ENCODE measurements at places on chromosomes 7 and 10.

DNA sequence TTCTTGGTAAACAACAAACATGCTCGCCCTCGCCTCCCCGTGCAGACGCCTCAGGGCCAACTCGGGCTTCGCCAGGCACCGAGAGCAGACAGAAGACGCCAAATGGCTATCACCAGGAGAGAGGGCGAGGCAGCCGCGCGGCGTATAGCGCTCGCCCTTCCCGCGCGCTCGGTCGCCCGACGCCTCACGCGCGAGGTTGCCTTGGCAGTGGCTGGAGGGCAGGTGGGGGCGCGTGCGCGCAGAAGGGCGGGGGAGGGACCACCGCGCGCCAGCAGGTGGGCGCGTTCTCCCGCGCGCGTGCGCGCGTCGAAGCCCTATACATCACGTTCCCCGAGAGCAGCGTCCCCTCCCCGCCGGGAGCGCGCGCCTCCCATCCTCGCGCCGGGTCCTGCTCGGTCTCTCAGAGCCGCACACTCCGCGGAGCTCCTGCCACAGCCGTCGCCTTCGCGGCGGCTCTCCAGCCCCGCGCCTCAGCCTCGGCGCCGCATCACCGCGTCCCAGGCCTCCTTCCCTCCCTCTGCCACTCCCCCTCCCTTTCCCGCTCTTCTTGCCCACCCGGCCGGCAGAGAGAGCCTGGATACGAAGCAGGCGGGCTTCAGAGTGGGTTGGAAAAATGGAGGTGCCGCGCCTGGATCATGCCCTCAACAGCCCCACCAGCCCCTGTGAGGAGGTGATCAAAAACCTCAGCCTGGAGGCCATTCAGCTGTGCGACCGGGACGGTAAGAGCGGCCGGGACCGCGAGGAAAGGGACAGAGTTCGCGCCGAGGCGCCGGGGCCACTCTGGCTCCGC is at the start of gene PHYHIPL:
PHYHIPL (plus strand) TSS at position 403 of the 790 bp plus-strand sequence; CDS start at position 614, 211 bp downstream.
- DNase-seq, result peak; percentile 20

- DNase-seq, result no peak
These were observed 606.2 kb downstream of the LRMDA start for GRCh38 chr10:76037531-76038155.

DNA sequence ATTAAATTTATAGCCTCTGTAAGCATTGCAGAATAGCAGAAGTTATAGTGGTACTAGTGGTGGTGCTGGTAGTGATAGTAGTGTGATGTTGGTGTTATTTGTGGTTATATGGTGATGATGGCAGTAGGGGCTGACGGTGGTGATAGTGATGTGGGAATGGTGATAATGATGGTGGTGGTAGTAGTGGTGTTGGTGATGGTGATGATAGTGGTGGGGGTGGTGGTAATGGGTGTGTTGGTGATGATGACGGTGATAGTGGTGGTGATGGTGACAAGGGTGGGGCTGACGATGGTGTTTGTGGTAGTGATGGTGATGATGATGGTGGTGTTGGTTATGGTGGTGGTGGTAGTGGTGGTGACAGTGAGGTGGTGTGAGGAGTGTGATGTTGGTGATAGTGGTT is 54.4 kb upstream of the MGAM2 start:
- DNase-seq, result no peak

- DNase-seq, result no peak
These were observed 62.3 kb downstream of the ATE1 start for GRCh38 chr10:121865554-121865953.

DNA sequence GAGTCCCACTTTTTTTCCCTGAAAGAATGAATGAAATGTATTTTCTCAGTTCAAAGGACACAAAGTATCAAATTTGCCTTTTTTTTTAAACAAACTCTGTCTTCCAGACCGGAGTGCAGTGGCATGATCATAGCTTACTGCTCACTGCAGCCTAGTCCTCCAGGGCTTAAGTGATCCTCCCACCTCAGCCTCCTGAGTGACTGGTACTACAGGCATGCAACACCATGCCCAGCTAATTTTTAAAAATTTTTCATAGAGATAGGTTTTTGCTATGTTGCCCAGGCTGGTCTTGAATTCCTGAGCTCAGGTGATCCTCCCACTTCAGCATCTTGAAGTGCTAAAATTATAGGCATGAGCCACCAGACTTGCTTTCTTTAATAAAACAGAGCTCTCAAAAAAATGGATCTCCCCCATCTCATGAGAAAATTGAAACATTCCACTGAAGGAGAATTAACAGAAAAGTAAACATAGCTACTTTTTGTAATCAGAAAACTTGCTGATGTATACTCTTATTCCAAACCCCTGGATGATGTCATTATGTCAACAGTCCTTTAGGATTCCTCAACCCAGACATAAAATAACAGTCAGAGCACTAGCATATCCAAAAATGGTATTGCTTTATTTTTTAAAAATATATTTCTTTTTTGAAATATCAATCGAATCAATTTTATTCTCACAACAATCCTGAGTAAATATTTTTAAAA is 12.3 kb upstream of the TRDMT1 start:
- DNase-seq, result no peak

- peak; percentile 46 for DNase-seq
These were observed 70.6 kb downstream of the LHPP start for GRCh38 chr10:124532106-124532641.

DNA sequence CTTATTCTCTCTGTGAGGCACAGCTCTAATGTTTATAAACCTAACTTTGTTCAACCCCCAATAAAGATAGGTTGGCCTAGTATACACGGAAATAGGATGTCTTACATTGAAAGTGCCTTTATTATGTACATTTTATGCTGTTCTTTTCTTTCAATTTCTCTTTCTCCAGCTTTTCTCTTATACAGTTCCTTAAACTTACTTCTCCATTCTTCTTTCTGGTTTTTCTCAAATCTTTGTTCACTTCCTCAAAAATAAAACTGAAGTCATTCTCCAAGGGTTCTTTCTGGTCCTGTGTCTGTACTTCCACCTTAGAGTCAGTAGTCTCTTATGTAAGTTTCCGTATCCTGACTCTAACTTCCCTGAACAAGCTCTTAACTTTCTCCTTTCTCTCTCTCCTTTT is 29.2 kb upstream of the NAMPT start:
- DNase-seq, result no peak

DNA sequence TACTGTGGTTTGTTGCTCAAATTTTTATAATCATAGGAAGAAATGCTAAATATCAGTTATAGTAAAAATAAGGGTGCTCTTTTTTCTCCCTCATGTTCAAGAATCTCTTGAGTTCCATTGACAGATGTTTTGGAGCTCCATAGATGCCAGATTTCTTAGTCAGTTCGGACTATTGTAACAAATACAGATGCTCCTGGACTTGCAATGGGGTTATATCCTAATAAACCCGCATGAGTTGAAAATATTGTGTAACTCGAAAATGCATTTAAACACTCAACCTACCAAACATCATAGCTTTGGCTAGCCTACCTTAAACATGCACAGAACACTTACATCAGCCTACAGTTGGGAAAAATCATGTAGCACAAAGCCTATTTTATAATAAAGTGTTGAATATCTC is 100.7 kb upstream of the CSTF2T start:
- DNase-seq, result no peak

DNA sequence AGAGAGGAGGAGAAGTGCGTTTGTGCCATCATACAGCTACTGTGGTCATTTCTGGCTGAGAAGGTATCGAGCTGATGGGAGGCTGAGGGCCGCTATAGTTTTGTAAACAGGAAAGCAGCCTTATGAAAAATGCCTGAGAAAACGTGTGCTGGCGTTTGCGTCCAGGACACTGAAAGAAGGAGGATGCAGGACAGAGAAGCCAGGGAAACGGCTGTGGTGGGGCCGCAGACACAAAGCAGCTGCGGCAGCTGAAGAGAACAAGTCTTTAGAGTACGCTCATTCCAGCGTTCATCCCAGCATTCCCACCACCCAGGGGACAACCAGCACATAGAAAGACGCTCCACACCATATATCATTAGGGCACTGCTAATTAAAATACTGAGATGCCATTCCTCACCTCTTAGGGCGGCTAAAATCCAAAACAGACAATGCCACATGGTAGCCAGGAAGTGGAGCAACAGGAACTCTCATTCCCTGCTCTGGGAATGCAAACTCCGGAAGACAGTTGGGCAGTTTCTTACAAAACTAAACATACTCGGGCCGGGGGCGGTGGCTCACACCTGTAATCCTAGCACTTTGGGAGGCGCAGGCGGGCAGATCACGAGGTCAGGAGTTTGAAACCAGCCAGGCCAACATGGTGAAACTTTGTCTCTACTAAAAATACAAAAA is 18.4 kb downstream of the GNA12 start:
- DNase-seq, result no peak

Measured in Calu3 (cell line).